Brain (organoid and tissue), 16 donors: ENCODE measurements at places on chromosomes 1 and 21.

- DNase-seq: no peak
These were observed 10.0 kb downstream of the HS2ST1 start for GRCh38 chr1:86924324-86924960.

DNA sequence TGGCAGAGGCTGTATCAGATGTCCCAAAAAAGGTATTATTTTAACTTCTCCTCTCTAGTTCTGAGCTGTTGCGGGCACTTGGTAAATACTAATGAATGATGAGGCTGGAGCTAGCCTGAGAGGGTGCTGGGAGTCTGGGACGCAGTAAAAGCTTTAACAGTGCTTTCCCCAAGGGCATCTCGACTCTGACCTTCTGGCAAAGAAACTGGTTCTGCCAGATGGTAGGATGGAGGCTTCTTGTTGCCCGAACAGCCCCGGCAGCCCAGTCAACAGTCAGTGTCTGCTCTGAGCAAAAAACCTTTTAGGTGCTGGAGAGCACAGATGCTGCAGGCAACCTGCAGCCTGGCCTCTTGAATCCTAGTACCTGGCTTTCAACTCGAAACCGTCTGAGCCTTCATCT, 2.5 kb upstream of the PNRC2 start:
- DNase-seq: no peak

DNA sequence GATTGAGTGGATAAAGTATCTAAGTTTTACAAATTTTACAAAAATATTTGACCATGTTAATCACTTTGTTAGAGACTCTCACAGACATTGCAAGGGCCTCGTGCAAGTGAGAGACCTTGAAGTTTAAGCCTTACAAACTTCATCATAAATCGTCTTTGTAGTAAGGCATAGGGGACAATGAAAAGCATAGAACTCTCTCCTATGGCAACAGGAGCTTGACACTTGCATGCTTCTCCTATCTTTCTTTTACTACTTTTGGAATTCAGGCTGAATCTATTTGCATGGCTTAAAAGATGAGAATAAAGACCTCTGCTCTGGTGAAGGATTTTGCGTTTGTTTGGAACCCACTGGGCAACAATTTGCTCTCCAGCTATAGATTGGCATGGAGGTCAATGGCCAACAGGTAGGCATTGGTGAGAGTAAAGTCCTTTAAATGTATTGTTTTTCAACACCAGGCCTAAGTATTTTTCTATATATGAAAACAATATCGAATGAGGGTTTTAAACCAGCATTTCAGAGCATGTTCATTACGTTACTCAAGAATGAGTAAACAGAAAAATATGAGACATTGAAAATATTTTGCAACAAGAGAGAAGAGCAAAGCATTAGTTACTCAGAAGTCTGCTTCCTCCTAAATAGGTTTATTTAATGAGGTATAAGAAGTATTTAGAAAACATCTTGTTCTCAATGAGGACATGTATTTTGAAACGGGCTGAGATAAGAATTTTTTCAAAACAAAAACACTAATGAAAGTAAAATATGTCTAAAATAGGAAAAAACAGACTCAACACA, 192.2 kb downstream of the TGFB2 start:
- DNase-seq: no peak

- DNase-seq: peak; percentile 77
These were observed 548.8 kb upstream of the ZP4 start for GRCh38 chr1:238439511-238439910.

- no peak for DNase-seq
These were observed 280.4 kb downstream of the BRINP2 start for GRCh38 chr1:177451191-177451590.

GRCh38 chr1:4730078-4730477, 75.7 kb downstream of the AJAP1 start:
- no peak for DNase-seq

GRCh38 chr1:170714163-170714562, 50.2 kb downstream of the PRRX1 start:
- DNase-seq: peak; percentile 21

DNA sequence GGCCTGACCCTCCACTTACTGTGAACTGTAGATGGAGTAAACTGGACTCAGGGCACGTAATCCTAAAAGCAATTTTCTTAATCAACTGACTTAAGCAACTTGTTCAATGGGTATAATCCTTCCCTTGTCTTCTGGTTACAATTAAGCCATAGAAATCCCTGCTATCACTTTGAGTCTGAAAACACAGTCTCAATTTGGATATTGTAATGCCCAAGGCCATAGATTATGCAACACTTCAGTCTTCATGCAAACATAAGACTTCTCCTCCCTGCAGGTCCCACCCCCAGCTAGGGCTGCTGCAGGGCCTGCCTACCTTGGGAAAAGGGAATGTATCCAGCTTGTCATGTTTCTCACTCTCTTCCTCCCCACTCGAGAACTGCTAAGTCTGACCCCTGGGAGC, 6.2 kb upstream of the SLC5A9 start:
- no peak for DNase-seq

GRCh38 chr1:220926146-220926545, 46.9 kb downstream of the HLX start:
- DNase-seq: no peak

DNA sequence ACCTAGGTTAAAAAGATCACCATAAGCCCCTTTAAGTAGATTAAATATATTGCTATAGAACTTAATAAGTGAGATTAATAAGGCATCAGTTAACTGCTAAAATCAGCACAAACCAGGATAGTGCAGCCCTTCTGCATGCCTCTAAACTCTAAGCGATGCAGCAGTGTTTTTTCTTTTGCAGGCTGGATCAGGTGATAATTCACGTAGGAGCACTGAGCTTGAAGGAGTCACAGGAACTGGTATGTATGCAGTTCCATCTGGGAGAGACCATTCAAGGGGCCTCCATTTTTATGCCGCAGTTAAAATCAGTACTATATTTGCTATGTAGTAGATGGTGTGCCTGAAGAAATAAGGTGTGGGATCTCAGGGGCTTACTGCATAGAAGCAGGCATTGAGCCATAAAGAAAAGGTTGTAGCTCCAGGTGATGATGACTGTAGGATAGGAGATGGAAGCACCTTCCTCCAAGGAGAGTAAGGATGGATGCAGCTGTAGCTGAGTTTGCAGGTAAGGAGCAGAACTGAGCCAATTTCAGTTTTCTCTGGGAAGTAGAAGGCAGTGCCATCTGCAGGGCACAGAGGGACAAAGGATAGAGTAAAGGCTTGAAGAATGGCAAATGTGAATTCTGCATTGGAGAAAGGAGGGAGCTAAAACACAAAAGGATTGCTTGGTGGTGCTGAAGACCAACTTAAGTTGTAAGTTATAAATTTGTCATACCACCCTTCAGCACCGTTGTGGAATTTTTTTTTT, 22.6 kb downstream of the NPL start:
- DNase-seq: peak; percentile 41

DNA sequence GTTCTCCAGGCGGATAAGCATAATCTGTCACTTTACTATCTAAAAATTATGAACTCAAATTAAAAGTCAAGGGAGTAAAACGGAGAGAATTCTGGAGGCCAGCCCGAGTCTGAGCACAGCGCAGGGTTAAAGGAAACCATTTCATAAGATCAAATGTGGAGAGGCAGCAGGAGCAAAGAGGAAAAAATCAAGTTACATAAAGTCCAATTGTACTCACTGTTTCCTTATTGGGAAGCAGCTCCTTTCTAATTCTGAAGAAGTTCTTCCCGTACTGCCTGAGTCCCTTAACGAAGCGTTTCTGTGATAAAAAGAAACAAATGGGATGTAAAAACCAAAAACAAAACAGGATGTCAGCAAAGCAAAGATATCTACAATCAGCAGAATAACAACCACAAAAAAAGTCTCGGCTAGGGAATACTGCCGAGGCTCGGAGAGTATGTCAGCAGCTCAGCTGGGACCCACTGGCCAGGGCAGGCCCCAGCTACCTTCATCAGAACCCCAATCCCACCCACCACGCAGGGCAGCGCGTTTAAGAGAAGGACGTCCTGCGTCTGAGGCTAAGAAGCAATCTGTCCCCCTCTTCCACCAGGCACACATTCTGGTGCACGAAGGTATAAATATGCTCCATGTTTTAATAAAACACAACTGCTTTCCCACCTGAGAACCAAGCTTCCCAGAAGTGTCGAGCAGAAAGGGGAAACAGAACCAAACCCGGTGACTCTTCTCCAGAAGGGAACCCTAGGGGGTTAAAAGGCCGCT, 104.8 kb downstream of the SLC45A1 start:
- peak; percentile 33 for DNase-seq

DNA sequence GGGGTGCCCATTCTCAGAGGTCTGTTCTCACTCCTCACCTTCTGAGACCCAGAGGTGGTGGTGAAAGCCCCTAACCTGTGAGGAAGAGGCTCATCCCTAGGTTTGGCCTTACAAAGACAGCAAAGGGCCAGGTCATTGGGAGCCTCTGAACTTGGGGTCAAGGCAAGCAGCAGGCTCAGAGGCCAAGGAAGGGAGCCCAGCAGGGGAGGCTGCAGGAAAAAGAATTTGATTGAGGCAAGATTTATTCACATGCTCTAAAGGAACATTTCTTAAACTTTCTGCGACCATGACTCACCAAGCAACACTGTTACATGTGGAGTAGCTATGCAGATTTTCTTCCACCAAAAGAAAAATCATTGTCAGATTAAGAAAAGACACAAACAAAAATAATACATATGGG, 132.5 kb upstream of the SYT6 start:
- DNase-seq: no peak

GRCh38 chr1:110390692-110391245, at the start of gene SLC16A4:
TSS of gene SLC16A4 (minus strand) at chr1:110391026. CDS start at chr1:110389323, 1,703 bp downstream.
- DNase-seq: peak; percentile 54

GRCh38 chr1:156444407-156445001, 56.1 kb downstream of the MEF2D start:
- peak; percentile 87 for DNase-seq

DNA sequence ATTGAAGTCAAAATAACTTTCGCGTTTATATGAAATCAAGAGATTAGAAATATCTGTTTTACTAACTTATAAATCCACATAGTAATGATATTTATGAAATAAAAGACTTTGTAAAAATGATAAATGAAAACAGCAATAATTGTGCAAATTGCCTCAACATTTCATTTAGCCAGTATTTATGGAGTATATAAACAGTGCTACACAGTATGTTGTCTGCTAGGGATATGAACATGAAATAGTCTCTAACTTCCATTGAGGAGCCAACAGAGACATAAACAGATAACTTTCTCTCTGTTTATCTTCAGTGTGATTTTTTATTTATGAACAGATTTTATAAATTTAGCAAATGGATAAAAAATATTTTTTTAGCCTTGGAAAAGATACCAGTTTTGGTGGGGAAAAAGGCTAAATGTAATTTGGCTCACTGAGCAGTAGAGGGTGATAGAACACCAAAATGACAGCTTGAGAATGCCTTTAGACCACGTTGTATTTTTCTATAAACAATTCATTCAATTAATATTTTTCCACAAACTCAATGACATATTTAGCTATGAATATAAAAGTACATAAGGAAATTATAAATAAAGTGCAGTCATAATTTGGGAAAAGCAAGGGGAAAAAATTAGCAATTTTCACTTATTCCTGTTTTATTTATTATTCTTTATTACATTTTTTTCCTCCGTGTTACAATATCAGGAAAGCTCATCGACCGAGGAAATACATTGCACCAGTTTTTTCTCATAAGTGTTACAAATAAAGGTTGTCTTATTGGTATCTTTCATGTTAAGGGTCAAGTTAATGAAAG, 47.5 kb upstream of the EEIG2 start:
- peak; percentile 69 for DNase-seq

DNA sequence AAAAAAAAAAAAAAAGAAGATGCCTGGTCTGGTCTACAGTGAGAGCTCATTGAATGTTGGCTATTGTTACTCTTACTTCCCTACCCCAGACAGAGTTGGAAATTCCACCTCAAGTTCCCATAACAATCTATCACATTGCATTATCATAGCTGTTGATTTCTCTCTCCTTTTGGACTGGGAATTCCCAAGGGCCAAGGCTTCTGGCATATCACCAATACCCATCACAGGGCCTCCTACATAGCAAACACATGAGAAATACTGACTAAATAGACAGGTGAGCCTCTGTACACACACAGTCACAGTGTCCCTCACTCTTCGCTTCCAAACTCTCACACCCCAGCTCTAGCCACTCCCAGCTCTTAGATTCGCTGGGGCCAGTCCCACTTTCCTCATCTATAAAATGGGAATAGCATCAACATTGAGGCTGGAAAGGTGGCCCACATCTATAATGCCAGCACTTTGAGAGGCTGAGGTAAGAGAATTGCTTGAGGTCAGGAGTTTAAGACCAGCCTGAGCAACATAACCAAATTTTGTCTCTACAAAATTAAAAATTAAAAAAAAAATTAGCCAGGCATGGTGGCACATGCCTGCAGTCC, 6.4 kb downstream of the PTAFR start:
- DNase-seq: no peak

DNA sequence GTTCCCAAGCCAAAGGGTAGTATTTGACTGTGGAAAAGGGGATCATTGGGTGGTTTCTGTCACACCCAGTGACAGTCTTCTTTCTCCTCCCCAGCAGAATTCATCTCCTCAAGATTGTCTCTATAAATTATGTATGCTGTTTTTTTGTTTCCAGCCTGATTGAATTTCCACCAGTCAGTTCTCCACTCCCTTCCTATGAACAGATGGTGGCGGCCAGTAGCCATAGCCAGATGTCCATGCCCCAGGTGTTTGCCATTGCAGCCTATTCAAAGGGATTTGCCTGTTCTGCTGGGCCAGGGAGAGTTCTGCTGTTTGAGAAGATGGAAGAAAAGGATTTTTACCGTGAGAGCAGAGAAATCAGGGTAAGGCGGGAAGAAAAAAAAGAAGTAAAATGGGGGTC, 12.9 kb downstream of the CFAP57 start:
- DNase-seq: peak; percentile 33

- DNase-seq: no peak
These were observed 38.0 kb upstream of the PPP2R5A start for GRCh38 chr1:212247179-212247721.

GRCh38 chr1:79398501-79398900, 392.0 kb upstream of the ADGRL4 start:
- DNase-seq: no peak

- no peak for DNase-seq
These were observed 6.2 kb downstream of the ERO1B start for GRCh38 chr1:236275586-236275985.

DNA sequence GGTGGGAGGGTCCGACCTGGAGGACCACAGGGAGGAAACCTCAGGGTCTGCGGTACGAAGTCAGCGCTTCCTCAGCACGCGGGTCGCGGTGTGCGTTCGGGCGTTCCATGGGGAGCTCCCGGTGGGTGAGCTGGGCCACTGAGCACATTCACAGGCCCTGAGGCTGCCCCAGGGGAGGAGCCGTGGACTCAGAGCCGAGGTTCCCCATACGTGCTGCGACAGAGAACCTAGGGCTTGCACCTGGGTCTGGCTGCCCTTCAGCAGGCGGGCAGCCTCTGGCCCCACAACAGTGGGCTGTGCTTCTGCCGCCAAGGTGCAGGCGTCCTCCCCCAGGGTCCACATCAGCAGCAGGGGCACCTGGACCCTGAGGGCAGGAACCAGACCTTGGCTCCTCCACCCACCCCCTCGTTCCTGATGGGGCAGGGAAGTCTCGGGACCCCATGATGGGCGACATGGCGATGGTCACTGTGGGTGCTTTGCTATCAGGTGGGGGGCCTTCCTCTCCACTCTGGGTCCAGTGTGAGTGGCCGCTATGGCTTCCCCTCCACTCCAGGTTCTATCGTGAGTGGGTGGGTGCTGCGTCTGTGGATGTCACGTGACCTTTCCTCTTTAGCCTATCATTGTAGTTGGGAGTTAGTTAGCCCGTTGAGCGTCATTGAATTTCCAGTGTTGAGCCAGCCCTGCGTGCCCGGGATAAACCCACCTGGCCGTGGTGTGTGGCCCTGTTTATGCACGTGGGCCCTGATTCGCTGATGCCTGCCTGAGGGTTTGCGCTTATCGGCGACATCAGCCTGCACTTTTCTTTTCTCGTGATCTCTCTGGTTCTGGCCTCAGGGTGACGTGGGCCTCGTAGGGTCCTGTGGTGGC, 27.9 kb downstream of the FTCD start:
- DNase-seq: no peak
